ENCODE measurements at places on chromosomes 3 and 15.

- no peak for DNase-seq
These were observed 694.9 kb downstream of the ZBBX start for GRCh38 chr3:166685246-166685645.

GRCh38 chr3:117734496-117734895 is 1024.9 kb downstream of the TUSC7 start:
- peak; percentile 54 for DNase-seq

DNA sequence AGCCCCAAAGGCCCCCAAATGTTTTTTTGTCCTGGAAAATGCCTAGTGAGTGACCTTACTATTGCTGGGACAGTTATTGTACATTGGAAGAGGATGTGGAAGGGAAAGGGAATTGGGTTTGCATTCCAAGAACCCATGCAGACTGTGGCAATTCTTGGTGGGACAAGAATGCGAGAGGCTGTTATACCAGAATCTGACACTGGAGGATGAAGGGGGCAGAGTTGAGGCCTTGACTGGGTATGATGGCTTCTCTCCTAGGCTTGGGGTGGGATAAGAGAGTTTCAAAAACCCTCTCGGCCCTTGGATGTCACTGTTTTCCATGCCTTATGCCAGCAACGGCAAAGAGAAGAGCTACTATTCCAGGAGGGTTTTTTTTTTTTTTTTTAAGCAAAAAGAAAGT is 25.3 kb downstream of the IL16 start:
- DNase-seq, result no peak

DNA sequence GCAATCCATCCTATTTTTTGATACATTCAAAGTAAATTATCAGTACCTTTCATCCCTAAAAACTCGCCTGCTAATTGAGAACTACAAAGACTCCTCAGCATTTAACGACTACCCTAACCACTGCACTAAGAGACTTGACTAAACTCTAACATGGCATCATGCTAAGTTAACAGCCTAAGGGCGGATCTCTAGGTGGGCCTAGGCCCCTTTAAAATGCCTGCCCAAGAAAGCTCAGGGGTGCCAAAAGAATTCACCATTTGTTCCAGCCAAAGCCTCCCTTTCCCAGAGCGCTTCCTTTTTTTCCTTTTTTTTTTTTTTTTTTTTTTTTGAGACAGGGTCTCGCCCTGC is 568 bp upstream of the NEK4 start:
- no peak for DNase-seq

All from astrocyte of the spinal cord (primary cell).